HFFc6 (cell line): ENCODE measurements at places on chromosomes 4 and X. TPM values are rescaled to one million over a fixed set of nuclear protein-coding genes. Genes with fewer than 3 reads are reported as not detected.

Gene VCX2
- total RNA-seq = not detected in 2 replicates

DNA sequence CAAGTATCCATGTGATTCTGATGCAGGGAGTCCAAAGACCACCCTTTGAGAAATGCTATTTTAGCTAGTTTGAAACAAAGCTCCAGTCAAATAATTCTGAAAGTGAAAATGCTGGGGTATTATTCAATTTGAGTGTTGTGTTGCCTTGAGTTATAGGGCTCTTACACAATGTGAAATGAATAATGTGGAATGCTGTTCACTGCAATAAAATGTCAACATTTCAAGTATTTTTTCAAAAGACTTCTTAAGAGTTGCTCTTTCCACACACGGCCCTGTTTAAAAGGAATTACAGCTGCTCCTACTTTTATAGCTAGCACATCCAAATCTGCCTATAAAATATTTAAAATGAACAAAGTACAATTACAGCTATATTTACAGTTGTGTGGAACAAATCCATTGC lies 27.5 kb upstream of the PLS3 start:
- DNase-seq = peak; percentile 2

GRCh38 chr4:115944146-115944905 lies 830.9 kb upstream of the NDST4 start:
- DNase-seq = no peak

DNA sequence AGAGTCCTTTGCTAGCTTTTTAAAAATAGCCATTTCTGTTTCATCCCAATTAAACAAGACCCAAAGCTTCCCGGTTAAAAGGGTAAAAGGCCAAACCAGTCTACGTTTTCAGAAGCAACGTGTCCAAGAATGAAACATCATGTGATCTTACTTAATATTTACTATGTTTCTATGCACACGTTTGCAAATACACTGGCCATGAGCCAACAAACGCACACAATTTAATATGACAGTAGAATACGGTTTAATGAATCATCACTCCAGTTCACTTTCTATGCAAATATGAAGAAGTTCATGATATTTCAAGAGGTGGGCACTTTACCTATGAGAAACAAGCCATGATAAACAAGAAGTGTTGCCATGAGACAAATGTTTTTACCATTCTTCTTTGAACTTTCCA lies 4.3 kb downstream of the NR0B1 start:
- no peak for DNase-seq

DNA sequence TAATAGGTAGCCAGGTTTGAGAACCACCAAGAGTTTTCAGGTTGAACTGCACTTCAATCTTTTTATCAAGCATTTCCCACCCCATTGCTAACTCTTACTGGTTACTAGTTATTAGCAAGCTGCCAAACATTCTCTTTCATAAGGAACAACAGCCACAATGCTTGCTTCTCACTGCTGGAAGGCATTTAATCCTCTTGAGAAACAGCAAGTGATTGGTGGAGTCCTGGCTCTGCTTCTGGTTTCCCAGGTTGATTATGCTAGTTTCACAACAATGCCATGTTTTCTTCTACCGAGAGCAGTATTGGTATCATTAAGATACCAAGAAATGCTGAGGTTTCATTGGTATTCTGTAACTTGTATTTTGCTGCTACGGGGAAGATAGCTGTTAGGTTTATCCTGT lies 32.2 kb upstream of the TXLNG start:
- DNase-seq = no peak

- DNase-seq = no peak
Observed at GRCh38 chr4:6123976-6124375, 76.4 kb downstream of the JAKMIP1 start.

GRCh38 chr4:38717604-38718003 lies 53.6 kb downstream of the KLF3 start:
- peak; percentile 49 for DNase-seq

DNA sequence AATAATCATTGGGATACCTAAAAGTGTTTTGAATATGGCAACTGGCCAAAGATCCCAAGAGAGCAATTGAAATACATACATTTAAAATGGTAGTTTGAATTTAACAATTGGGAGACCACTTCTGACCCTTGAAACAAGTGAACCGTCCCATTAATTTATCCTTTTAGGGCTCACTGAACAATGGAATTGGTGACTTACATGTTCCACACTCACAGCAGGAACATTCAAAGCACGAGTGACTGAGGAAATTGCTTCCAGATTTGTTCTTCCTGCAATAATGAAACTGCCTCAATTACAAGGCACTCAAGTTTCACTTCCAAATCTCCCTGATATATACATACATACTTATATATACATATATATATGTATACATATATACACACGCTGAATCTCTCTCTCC lies 20.6 kb downstream of the SLC39A8 start:
- DNase-seq = no peak
